ENCODE measurements at places on chromosomes 1 and 21.

- peak; percentile 32 for DNase-seq
Observed at GRCh38 chr1:175174309-175175102, 18.1 kb downstream of the KIAA0040 start.

GRCh38 chr1:14923727-14924452, 229.7 kb upstream of the TMEM51 start:
- DNase-seq: peak; percentile 37

DNA sequence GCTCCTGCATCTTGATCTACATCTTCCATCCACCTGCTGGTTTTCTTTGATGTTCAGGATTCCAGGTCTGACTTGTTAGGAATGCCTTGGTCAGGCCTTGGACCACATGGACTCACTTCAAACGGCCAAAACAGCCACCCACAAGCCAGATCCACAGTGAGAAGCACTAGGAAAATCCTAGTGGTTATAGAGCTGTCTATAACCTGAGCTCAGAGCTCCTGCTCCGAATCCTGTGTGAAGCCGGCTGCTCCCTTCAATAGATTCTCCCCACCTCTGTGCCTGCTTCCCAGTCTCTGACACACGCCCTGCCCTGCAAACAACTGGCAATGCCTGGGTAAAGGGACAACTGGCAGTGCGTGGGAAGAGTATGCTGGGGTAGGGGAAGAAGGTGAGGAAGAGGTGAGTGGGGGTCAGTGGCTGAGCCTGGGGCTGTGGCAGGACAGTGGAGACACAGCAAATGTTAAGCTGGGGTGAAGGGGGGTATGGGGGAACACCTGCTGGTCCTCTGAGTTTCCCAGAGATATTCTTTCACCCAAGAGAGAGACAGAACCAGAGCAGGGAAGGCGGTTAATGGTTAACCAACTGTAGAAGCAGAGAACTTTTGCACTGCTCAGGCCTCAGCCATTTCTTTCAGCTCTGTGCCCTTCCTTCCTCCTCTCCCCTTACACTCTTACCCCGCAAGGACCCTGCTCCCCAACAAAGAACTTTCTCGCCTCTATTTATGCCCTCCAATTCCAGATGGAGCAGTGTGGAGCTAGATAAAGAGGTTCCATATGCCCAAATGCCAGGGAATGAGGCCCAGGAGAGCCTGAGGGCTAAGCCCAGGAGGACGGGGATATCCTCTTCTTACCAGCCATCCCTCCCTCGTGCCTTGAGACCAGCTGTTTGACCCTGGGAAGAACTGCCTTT, 4.5 kb downstream of the PLXNA2 start:
- peak; percentile 33 for DNase-seq

GRCh38 chr1:10833630-10834557, 37.4 kb upstream of the CASZ1 start:
- no peak for DNase-seq

GRCh38 chr1:54859700-54860391, 27.1 kb downstream of the DHCR24 start:
- DNase-seq: no peak

- no peak for DNase-seq
Observed at GRCh38 chr1:173330149-173330951, 123.2 kb upstream of the TNFSF4 start.

GRCh38 chr1:57007948-57008347, 42.1 kb upstream of the C8B start:
- DNase-seq: no peak

- no peak for DNase-seq
Observed at GRCh38 chr1:62346886-62347285, 27.7 kb upstream of the KANK4 start.

DNA sequence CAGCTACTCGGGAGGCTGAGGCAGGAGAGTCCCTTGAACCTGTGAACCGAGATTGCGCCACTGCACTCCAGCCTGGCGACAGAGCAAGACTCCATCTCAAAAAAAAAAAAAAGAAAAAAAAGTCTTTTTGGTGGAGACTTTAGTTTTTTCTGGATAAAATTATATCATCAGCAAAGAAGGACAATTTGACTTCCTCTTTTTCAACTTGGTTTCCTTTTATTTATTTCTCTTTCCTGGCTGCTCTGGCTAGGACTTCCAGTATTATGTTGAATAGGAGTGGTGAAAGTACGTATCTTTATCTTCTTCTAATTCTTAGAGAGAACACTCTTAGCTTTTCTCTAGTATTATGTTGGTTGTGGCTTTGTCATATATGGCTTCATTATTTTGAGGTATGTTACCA, 130.8 kb downstream of the PCBP3 start:
- no peak for DNase-seq

DNA sequence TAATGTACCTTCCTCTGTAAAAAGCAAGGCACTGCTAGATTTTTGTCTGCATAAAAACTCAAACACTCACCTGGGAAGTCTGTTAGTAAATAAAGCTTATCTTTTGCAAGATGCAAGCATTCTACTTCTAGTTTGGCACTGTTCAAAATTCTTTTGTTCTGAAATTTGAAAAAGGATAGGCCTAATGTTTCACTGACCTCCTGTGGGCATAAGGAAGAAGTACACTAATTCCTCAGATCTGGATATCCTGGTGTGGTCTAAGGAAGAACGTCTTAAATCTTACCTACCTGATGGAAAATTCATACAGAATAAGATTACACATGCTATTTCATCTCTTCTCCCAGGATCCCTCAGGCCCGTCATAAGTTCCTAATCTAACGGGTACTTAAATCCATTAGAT, 93.5 kb upstream of the CAMK1G start:
- DNase-seq: peak; percentile 45

DNA sequence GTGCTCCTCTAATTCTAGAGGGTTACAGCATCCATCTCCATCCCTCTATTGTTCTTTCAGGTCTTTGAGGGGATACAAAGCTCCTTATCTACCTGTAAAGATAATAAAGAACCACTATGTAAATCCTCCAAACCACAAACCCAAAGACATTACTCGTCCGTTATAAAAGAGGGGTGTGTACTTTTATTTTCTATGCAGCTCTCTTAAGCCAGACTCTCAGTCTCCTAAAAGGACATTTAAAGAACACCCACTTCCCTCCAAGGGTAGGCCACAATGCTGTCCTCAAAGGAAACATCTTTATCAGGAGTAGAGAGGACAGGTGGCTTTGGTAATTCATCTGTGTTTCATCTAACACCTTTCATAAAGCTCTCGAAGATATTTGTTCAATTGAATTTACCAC, 67.9 kb upstream of the DYNLT5 start:
- no peak for DNase-seq

GRCh38 chr1:163191301-163191700, 11.4 kb downstream of the RGS5 start:
- DNase-seq: no peak

- no peak for DNase-seq
Observed at GRCh38 chr1:81672766-81673165, 128.0 kb upstream of the ADGRL2 start.

DNA sequence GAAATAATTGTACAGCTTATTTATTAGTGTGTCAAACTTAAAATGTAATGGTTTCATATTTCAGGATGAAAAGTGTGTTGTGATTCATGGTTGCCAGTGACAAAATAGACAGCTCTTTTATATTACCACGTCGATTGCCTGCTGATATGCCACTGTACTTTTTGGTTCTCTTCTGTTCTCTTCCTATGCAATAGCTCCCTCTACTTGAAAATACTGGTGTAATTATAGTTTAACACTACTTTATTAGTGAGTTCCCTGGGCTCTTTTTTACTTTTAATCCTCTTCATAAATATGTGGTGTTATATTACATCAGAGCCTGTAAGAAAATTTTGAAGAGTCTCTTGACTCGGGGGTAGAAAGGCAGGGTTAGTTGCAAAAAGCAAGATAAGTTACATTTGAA, 111.3 kb downstream of the PATJ start:
- peak; percentile 57 for DNase-seq

DNA sequence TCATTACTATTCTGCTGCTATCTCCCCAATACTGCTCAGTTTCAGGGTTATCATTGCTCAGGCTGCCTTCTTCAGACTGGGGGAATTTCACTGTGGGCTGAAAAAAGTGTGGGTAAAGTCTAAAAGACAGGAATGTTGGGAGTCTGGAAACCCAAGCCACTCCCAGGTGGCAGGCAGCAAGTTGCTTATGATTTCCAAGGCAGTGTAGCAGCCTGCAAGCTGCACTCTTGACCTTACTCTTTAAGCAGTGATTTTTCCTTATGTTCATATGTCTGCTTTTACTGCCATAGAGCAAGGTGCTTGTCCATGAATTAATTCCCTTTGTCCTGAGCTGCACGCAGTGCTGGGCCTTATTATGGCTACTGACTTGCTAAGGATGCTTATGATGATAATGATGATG, 53.1 kb downstream of the PHC2 start:
- DNase-seq: no peak

DNA sequence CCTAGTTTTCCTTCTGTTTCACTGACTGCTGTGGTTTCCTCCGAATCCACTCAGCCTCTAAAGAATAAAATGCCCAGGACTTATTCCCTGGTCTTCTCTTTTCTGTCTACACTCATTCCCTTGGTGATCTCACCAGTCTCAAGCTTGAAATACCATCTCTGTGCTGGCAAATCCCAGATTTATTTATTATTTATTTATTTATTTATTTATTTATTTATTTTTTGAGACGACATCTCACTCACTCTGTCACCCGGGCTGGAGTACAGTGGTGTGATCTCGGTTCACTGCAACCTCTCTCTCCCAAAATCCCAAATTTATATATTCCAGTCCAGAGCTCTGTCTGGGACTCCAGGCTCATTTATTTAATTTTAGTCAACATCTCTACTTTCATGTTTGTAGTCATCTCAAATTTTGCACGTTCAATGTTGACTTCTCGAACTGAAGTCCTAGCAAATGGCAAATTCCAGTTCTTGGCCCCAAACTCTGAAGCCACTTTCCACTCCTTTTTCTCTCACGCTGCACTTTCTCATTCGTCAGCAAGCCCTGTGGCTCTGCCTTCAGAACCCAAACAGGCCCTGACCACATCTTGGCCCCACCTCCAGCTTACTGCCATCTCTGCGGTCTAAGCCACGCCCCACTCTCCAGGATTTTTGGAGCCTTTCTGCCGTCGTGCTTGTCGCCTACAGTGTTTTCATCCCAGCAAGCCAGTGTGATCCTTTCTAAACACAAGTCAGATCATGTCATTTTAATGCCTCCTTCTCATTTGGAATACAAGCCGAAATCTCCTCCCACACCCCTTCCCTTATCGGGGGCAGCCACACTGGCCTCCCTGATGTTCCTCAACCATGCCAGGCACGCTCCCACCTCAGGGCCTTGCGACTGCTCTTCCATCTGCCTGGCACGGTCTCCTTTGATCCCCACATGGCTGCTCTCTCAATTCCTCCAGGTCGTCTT, 14.2 kb upstream of the TENT5B start:
- peak; percentile 88 for DNase-seq

DNA sequence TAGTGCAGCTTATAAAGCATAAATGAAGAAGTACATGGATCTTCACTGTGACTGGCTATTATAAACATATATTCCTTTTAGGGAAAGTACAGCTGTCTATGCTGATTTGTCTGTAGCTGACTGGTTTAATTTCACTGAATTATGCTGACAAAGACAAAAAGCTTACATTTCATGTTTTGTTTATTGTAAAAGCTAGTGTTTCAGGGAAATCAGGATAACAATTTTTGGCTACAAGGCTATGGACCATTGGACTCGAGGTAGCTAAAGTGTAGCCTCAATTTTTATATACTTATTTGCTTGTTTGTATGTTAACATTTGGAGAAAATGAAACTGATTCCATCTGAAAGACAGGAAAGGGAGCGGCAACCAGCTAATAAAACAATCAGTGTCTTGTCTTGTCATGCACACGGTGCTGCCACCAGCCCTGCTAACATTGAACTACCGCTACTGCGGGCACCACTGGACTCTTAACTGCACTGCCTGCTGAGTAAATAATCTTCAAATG, 480.2 kb downstream of the COL11A1 start:
- no peak for DNase-seq

DNA sequence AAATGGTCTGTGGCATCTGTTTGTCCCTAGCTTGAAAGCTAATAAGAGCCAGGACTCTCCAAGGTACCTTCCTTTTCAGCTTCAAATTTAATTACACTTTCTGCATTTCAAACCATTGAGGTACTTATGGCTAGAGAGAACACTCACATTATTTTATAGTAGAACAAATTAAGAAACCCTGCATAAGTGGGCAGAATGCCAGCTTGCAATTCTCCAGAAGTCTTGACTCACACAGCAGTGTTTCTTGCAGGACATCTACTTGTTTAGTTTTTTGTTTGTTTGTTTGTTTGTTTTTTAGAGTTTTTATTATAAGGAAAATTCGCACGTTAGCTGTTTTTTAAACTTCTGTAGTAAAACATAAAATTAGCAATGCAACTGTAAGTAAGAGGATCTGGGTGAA, 397.2 kb downstream of the NEGR1 start:
- no peak for DNase-seq

DNA sequence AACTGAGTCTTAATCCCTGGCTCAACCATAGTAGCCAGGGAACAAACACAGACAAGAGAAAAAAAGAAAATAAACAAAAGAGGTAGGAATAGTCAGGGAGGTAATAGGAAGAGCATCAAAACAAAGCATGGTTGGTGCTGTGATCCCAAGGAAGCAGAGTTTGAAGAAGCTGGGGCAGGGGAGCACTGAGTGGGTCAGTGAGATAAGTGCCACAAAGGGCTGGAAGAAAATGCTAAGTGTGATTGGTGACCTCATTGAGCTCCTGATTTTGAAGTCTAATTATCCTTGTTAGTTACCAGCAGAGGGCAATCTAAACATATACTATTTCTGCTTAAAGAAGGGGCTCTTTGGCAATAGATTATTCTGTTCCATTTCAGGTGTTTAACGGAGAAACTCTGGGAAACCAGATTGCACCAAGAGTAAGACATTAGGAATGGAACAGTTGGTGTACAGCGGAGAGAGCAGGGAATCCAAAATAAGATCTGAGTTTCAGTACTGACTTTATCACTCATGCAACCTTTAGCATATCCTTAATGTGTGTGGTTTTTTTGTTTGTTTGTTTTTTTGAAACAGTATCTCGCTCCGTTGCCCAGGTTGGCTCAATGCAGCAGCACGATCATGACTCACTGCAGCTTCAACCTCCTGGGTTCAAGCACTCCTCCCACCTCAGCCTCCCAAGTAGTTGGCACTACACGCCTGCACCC, 30.7 kb upstream of the KIAA1614 start:
- peak; percentile 81 for DNase-seq

DNA sequence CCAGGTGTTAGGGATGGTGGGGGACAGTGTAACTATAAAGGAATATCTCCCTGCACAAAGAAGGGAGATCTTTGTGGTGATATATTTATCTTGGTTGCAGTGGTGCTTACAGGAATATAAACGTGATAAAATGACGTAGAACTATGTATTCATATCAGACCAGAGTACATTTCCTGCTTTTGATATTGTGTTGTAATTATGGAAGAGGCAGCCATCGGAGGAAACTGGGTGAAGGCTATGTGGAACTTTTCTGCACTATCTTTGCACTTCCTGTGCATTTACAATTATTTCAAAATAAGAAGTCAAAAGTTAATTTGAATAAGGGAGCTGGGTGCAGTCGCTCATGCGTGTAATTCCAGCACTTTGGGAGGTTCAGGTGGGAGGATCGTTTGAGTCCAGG, 37.6 kb downstream of the NDUFS5 start:
- DNase-seq: no peak

GRCh38 chr21:45819478-45820170, 161.9 kb upstream of the COL6A1 start:
- peak; percentile 16 for DNase-seq

GRCh38 chr1:153190373-153190772, 12.9 kb upstream of the LELP1 start:
- no peak for DNase-seq

GRCh38 chr1:40423951-40424618, 26.2 kb upstream of the ZFP69B start:
- no peak for DNase-seq

Measured in NCI-H82 (cell line).